ENCODE measurements at places on chromosomes 1 and 21.

DNA sequence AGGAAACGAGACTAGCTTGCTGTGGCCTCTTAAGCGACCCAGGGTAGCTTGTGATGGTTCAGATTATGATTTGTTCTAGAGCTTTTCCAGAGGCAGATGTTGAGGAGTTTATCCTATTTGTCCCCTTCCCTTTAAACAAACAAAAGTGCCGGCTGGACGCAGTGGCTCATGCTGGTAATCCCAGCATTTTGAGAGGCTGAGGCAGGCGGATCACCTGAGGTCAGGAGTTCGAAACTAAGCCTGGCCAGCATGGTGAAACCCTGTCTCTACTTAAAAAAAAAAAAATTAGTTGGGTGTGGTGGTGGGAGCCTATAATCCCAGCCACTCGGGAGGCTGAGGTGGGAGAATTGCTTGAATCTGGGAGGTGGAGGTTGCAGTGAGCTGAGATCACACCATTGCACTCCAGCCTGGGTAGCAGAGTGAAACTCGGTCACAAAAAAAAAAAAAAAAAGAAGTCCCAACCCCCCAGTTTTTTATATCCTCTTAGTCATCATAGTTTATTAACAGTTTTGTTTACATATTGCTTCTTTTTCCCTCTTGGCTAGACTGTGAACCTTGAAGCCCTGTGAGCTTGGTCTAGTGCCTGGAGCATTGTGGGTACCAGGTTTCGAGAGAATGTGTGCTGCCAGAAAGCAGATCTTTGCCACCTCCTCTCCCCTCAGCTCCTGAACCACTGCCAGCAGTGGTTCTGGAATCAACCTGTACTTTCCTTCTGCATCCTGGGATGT, 29.8 kb downstream of the MAPKAPK2 start:
- no peak for DNase-seq

GRCh38 chr1:241507189-241507863, 12.2 kb downstream of the FH start:
- no peak for DNase-seq

- DNase-seq = no peak
These were observed 55.3 kb downstream of the MRPS6 start for GRCh38 chr21:34128674-34129038.

DNA sequence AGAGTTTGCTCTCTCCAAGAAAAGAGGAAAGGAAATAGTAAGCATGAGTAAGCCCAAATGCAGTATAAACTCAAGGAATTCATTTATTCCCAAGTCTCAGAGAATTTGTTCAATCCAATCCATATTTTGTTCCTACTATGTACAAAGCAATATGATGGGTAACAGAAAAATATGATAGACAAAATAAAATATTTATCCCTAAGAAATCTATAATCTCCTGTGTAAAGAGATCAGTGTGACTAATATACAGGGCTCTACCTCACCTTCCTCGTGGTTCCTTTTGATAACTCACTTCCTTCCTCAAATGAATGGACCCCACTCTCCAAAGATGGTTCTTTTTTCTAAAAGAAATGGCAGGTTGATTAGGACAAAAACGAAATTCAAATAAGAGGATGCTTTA, 7.6 kb downstream of the CLSPN start:
- DNase-seq = no peak

GRCh38 chr1:181714428-181714827, 231.1 kb downstream of the CACNA1E start:
- no peak for DNase-seq

- no peak for DNase-seq
These were observed 1.2 kb downstream of the PTP4A2 start for GRCh38 chr1:31936981-31937299.

DNA sequence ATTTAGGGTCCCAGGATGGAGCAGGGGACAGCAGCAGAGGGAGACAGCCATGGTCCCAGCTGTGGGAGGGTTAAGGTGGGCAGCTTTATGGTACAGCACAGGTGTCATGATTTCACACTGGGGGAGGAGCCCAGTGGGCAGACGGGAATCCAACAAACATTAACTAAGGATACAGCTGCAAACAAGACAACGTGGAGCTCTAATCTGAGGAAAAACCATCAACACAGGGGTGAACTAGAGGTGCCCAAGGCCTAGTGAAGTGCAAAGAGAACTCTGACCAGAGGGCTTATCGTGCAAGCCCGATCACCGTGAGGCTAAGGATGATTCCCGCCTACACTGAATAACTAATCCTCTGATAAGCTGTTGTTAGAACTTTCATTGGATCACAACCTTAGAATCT, 18.7 kb downstream of the ECE1 start:
- no peak for DNase-seq

- DNase-seq = no peak
These were observed 240.3 kb downstream of the LMX1A start for GRCh38 chr1:165116171-165116570.

DNA sequence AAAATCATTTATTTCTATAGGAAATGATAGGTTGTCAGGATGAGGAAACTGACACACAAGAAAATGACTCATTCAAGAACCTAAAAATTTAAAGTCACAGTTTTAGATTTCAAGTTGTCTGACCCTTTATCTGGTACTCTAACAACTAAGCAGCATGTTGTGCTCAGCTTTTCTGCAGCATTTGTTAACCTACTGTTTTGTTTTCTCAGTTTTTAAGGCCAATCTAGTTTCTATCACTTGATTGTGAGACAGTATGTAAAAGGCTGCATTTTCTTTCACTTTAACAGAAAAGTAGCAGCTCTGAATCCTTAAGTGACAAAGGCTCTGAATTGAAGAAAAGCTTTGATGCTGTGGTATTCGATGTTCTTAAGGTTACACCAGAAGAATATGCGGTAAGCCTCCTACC, 59.1 kb downstream of the RALGPS2 start:
- DNase-seq = no peak

DNA sequence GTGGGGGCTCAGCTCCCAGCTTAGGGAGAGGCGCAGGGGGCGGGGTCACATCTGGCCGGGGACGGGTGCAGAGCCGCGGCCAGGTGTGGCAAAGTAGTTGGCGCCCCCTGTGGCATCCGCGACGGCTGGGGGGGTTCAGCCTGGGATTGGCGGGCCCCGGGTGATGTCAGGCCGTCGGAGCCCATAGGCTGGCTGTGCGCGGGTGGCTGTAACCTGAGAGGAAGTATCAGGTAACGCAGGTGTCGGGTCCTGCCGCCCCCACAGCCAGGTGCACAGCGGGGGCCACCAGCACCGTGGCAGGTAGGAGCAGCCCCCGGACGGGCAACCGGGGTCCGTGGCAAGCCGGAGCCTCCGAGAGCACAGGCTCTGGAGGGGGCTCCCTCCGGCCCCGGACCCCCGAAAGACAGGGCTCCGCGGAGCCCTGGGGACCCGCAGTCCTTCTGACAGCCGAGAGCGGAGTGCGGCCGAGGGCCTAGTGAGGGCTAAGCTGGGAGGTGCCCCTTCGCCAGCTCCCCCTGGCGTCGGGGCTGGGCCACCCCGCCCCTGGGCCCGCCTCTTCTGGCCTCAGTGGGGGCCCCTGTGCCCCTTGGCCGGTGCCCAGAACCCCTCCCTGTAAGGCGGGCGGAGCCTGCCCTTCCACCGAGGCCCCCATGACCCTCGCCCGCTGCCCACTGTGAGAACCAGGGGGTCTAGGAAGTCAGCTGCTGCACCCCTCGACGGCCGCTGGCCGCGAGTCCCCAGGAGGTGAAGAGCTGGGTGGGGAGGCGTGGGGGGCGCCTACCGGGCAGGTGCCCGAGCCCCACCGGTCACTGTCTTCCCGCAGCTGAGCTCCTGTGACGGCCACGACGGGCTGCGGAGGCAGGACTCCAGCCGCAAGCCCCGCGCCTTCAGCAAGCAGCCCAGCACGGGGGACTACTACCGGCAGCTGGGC, 17.9 kb downstream of the TNFRSF25 start:
- DNase-seq = no peak

- DNase-seq = no peak
These were observed 171.2 kb upstream of the NR5A2 start for GRCh38 chr1:199856216-199856780.

GRCh38 chr1:31830065-31830464, 14.2 kb upstream of the SPOCD1 start:
- DNase-seq = no peak

- no peak for DNase-seq
These were observed 4.9 kb downstream of the SH3BGRL3 start for GRCh38 chr1:26284597-26285347.

DNA sequence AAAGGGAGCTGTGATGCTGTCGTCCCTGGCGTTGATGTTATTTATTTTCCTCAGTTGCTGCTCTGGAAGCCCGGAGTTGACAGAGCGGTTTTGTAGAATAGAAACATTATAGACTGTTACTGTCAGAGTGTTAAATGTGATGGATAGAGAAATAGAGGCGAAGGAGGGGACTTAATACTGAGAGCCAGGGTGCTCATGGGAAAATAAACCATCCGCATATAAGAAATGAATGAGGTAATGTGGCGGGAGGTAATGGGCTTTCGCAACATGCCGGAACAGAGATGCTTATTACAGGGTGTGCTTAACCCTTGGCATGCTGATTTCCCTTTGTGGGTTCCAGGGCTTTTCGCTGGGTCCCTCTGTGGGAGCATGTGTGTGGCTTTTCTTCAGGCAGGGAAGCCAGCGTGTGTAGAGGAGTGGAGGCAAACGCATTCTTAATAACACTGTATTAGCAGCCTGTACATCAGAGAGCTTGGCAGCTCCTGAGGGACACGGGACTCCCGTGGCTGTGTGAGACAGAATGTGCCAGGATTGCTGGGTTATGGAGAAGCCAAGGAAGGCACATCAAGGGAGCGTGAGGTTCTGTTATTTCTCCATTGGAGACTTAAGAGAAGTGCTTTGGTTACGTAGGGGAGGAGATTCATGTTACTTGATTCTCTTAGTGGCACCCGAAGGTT, 141.0 kb downstream of the PBX1 start:
- no peak for DNase-seq

- no peak for DNase-seq
These were observed 509.4 kb downstream of the SMYD3 start for GRCh38 chr1:245997471-245998258.

- no peak for DNase-seq
These were observed 43.4 kb downstream of the RUNX1 start for GRCh38 chr21:35005560-35006224.

DNA sequence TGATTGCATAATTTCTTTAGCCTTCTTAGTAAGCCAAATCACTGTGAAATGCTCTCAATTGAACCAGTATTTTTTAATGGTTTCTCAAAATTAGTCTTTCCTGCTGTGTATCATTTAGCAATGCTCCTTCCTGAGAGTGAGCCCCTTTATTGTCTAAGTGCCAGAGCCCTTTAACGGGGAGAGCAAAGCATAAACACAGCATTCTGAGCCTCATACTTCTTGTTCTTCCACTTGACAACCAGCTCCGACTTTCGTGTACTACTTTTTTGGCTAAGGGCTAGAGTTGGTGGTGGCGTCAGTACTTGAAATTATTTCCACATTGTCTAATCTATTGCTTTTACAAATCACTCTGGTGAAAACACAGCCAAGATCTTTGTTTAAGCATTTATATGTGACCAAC, 299.0 kb downstream of the TPR start:
- DNase-seq = no peak

- no peak for DNase-seq
These were observed 7.1 kb upstream of the PHLDA3 start for GRCh38 chr1:201475915-201476669.

DNA sequence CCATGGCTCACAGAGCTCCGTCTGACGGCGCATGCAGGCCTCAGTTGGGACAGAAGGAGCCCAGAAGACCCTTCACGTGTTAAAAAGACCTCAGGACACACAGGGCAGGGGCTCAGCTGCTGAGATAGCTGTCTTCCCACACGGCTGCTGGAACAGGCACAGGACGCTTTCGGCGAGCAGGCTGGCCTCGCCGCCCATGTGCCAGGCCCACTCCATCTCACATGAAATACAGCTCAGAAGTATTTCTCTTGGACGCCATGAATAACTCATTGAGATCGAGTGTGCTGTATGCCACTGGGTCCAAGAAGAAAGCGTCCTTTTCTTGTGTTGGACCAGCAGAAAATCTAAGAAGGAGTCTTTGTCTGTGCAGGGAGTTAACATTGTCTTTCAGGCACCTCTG, 69.6 kb downstream of the SIM2 start:
- no peak for DNase-seq

GRCh38 chr1:162882248-162882674, 21.3 kb upstream of the CCDC190 start:
- DNase-seq = no peak

- no peak for DNase-seq
These were observed 6.8 kb downstream of the RNF220 start for GRCh38 chr1:44411861-44412260.

DNA sequence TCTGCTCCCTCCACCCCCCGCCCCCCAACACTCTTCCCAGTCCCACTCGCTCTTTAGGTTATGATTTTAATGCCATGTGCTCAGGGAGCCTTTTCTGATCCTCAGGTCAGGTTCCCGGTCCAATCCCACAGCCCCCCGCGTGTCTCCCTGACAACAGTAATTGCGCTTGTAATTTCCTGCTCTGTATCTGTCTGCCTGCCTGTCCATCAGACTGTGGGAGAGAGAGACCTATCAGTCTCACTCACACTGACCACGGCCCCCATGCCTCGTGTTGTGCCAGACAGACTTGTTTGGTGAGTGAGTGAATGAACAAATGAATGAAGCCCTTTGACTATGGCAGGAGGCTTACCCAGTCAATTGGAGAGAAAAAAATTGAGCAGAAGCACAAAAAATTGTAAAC, 50.8 kb upstream of the ECE1 start:
- no peak for DNase-seq

GRCh38 chr1:68473060-68473459, 23.3 kb upstream of the RPE65 start:
- DNase-seq = no peak

- no peak for DNase-seq
These were observed 14.4 kb downstream of the KDM4A start for GRCh38 chr1:43664369-43664768.

GRCh38 chr1:185425163-185425562, 108.1 kb upstream of the IVNS1ABP start:
- DNase-seq = no peak

GRCh38 chr1:27122652-27123051, 32.3 kb downstream of the SLC9A1 start:
- no peak for DNase-seq

- DNase-seq = no peak
These were observed 441.3 kb upstream of the DEPDC1 start for GRCh38 chr1:68938051-68938666.

DNA sequence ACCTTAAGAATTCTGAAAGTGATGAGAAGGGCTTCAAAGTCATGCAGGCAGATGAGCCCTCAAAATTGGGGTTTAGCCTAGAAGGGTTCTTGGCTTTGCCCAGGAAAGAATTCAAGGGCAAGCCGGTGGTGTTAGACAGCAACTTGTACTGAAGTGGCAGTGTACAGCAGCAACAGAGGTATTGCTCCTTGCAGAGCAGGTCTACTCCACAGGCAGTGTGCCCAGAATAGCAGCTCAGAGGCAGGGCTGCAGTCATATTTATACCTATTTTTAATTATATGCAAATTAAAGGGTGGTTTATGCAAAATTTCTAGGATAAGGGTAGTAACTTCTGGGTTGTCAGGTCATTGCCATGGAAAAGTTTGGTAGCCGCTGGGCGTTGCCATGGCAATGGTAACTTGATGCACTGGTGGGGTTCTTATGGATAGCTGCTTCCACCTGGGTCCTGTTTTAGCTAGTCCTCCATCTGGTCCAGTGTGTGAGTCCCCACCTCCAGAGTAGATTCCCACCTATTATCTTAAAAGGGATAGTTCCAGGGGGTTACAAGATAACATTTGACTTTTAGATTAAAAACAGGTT, 57.9 kb upstream of the CR2 start:
- no peak for DNase-seq

All from GM12864 (cell line).